ENCODE measurements at places on chromosomes 12 and 14. TPM values are rescaled to one million over a fixed set of nuclear protein-coding genes. Genes with fewer than 3 reads are reported as not detected.
A peak's percentile ranks its signal among the peaks of the same experiment; 100 is the strongest.

- no peak overlapping the region for H3K4me3 ChIP-seq
- no peak for DNase-seq
- H3K36me3 ChIP-seq, result peaks cover 20% of the 10 kb centered on the region
- H3K4me1 ChIP-seq, result no peaks in the 10 kb centered on the region
These were observed 34.3 kb downstream of the KLHDC1 start for GRCh38 chr14:49727171-49727570.

DNA sequence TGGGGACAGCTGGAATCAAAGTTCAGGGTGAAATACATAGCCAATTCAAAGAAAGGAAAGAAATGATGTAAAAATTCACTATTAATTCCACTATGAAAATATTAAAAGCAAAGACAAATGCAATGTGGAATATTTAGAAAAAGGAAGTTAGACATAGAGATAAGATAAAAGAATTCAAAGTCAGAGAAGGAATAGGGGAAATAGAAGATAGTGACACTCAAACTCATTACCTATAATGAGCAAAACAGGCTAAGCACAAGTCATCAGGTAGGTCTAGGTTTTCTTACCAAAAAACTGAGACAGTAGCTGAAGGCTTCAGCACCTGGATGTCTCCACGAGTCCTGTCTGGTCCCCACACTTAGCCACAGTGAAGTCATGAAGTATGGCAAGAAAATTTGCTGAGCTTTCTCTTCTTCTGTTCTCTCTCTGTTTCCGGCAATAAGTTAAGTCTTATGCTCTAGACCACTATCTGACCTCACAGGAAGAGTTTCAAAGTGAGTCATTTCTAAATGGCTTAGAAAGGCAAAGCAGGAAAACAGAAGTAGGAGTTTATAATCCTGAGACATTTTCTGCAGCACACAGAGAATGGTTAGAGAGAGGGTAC lies at the start of gene C3AR1:
TSS of gene C3AR1 (minus strand) at position 369 of the 604 bp plus-strand sequence. CDS start 6,174 bp downstream, outside the sequence.
- H3K27ac ChIP-seq, result peak within 1 kb of the TSS; percentile 73
- H3K4me1 ChIP-seq, result peaks cover 13% of the 10 kb centered on the region
- H3K4me3 ChIP-seq, result peak within 1 kb of the TSS; percentile 25
- DNase-seq, result no peak
- H3K27me3 ChIP-seq, result no peaks in the 10 kb centered on the region

DNA sequence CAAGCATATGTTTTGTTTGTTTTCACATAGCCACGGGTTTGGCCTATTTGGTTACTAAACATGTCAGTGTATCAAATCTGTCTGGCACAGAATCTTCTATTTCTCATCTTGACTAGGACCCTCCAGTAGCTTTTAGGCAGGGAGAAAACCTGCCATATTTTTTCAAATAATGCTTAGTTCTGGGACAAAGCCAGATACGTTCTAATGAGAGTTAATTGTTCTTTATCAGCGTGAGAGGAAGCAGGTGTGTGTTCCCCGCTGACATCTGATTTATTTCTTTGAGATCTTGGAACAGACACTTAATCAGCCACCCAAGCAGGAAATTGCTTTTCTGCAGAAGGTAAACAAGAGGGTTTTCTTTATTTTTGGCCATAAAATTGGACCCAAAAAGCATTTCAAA lies 54.8 kb downstream of the GOLGA5 start:
- no peaks in the 10 kb centered on the region for H3K36me3 ChIP-seq
- no peak overlapping the region for H3K4me3 ChIP-seq
- H3K4me1 ChIP-seq, result peaks cover 21% of the 10 kb centered on the region

DNA sequence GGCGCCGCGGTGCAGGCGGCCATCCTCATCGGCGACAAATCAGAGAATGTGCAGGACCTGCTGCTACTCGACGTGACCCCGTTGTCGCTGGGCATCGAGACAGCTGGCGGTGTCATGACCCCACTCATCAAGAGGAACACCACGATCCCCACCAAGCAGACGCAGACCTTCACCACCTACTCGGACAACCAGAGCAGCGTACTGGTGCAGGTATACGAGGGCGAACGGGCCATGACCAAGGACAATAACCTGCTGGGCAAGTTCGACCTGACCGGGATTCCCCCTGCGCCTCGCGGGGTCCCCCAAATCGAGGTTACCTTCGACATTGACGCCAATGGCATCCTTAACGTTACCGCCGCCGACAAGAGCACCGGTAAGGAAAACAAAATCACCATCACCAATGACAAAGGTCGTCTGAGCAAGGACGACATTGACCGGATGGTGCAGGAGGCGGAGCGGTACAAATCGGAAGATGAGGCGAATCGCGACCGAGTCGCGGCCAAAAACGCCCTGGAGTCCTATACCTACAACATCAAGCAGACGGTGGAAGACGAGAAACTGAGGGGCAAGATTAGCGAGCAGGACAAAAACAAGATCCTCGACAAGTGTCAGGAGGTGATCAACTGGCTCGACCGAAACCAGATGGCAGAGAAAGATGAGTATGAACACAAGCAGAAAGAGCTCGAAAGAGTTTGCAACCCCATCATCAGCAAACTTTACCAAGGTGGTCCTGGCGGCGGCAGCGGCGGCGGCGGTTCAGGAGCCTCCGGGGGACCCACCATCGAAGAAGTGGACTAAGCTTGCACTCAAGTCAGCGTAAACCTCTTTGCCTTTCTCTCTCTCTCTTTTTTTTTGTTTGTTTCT lies 1.7 kb downstream of the HSPA2 start:
- DNase-seq, result no peak
- peaks cover 9% of the 10 kb centered on the region for H3K27me3 ChIP-seq
- no peaks in the 10 kb centered on the region for H3K36me3 ChIP-seq
- H3K27ac ChIP-seq, result no peak overlapping the region
- no peak overlapping the region for H3K4me3 ChIP-seq

DNA sequence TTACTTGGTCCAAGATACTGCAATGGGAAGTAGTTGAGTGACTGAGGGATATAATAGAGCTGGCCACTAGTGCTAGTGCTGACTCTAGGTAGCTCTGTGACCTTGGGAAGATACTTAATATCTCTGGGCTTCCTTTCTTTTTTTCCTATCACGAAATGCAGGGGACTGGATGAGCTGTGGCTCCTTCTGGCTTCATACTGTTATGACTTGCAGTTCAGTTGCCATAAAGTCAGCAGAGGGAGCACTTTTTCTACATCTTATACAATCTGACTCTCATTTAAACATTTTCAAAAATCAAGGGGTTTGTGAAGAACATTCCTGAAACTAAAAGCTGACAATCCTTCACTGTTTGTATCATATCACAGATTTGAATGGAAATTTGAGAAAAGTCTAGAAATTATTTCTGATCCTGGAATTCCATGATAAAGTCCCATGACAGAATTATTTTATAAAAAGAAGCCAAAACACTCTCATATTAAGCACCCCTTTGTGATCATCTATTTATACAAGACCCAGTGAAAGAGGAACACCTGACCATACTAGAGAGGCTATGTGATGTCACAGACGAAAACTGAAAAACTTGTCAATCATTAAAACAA lies 5.3 kb downstream of the BHLHE41 start:
- no peak overlapping the region for H3K27ac ChIP-seq
- no peak for DNase-seq
- no peak overlapping the region for H3K4me3 ChIP-seq
- no peaks in the 10 kb centered on the region for H3K36me3 ChIP-seq
- peaks cover 35% of the 10 kb centered on the region for H3K27me3 ChIP-seq
- H3K4me1 ChIP-seq, result peaks cover 22% of the 10 kb centered on the region

Gene NR1H4
- total RNA-seq, result not detected

Gene OR4K13
- total RNA-seq, result not detected

Gene FGF23
- total RNA-seq, result not detected

Gene ADAMTS20
- not detected for total RNA-seq

Gene PA2G4
- total RNA-seq, result 86.4 TPM
